Pulmonary artery endothelial cell (primary cell): ENCODE measurements at places on chromosomes 12 and 14. TPM values are rescaled to one million over a fixed set of nuclear protein-coding genes. Genes with fewer than 3 reads are reported as not detected.

The CD27 gene
- not detected in 2 replicates for total RNA-seq

The CCDC177 gene
- total RNA-seq = not detected in 2 replicates

The IQSEC3 gene
- total RNA-seq = not detected in 2 replicates

The KRT71 gene
- total RNA-seq = not detected in 2 replicates

The ITFG2 gene
- total RNA-seq = 11.1 and 15.9 TPM in 2 replicates

The SYT10 gene
- total RNA-seq = not detected in 2 replicates

The KRT1 gene
- total RNA-seq = not detected in 2 replicates

The SETD1B gene
- 1.8 and 2.5 TPM in 2 replicates for total RNA-seq

The NRL gene
- 0.33 and 0.56 TPM in 2 replicates for total RNA-seq

The MMP14 gene
- 237 and 295 TPM in 2 replicates for total RNA-seq

The RPL10L gene
- not detected in 2 replicates for total RNA-seq

The RNASE3 gene
- total RNA-seq = not detected in 2 replicates

The CISTR gene
- total RNA-seq = not detected in 2 replicates

The C3AR1 gene
- 0.26 and 0.28 TPM in 2 replicates for total RNA-seq

The TMCC3 gene
- 19.9 and 30.7 TPM in 2 replicates for total RNA-seq

The RXYLT1 gene
- total RNA-seq = 8.4 and 12.2 TPM in 2 replicates

The PPP1R1A gene
- total RNA-seq = not detected in 2 replicates

The IL31 gene
- not detected in 2 replicates for total RNA-seq

The CCDC196 gene
- total RNA-seq = not detected in 2 replicates

The EML5 gene
- under 0.01 and 0.14 TPM in 2 replicates for total RNA-seq

The WDR89 gene
- 14.7 and 22.7 TPM in 2 replicates for total RNA-seq

The SLC25A47 gene
- 0.04 TPM in 1 of 2 replicates, not detected in the other for total RNA-seq

The SEC23A gene
- total RNA-seq = 311 and 339 TPM in 2 replicates

The RNFT2 gene
- total RNA-seq = 2.6 and 2.7 TPM in 2 replicates

The HOXC5 gene
- total RNA-seq = not detected in 2 replicates

The CLECL1 gene
- total RNA-seq = not detected in 2 replicates

The HHIPL1 gene
- 2.2 and 4.3 TPM in 2 replicates for total RNA-seq

The HPD gene
- not detected in 2 replicates for total RNA-seq
